Activated CD8-positive, alpha-beta T cell treated with anti-CD3 and anti-CD28 coated beads for 36 hours (primary cell): ENCODE measurements at places on chromosomes 11 and 22. TPM values are rescaled to one million over a fixed set of nuclear protein-coding genes. Genes with fewer than 3 reads are reported as not detected.

DNA sequence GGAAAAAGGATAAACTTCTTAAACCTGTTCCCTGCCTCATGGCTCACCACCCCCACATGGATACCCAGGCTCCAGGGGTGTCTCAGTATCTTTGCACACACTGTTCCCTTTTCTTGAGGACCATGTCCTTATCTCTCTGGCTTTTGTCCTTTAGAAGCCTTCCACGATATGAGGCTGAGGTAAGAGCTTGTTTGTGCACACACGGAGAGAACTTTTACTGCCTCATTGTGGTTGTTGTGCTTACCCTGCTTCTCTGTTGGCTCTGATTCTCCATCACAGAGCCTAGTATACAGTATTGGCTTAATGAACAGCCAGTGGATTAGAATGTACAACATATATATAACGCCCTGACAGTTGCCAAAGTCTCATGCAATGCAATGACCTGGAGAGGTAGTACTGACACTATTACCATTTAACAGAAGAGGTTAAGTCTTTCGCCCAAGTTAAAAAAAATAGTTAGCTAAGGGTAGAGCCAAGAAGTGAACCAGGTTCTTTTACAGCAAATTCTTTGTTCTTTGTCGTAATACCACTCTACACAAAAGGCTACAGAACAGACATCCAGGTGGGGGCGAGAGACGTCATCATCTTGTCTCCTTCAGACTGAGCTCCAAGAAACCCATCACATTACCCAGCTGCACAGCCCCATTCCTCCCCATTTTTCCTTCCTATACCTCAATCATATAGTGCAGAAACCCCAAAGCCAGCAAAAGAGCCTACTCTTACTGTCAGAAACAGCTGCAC, 117.3 kb downstream of the PLEKHA7 start:
- no peak for DNase-seq

GRCh38 chr11:64888729-64889511, 10.5 kb upstream of the EHD1 start:
- no peak for DNase-seq

GRCh38 chr11:36098853-36099375, 155.1 kb downstream of the LDLRAD3 start:
- no peak for DNase-seq

DNA sequence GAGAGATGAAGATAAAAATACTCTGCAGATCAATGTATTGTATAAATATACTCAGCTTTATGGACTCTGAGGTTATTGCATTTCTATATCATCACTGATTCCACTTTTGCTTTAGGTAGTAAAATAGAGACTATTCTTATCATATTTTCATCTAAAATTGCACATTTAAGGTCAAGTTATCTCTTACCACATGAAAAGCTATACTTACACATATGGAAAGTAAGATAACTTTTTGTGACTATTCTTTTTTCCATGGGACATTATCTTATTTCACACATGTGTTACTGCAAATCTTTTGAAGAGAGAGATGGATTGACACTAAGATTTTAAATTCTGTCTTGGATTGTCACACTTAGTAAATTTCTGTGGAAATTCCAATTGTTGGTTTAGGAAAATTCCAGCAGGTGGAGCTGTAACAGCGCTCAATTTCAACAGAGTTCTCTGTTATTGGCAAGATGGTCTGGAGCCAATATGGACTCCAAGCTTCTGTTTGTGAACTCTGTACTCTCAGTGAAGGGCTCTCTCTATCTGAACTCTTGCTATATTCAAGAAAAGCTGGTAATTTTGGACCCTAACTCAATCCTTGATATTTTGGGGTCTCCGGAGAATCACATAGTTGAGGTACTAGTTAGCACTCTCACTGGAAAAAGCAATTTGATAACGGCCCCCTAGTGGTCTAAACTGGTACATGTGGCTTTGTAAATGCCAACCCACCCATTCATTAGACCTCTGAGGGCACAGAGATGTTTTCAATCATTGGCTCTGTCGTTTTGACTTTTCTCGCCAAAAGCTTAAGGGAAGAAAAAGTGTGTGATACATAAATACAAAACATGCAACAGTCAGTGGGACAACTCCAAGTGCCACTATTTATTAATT, 429.7 kb downstream of the ETS1 start:
- peak; percentile 79 for DNase-seq

GRCh38 chr22:37887584-37888378, 18.3 kb upstream of the MICALL1 start:
- no peak for DNase-seq

- peak; percentile 47 for DNase-seq
Measured at GRCh38 chr22:20258584-20259326, 9.4 kb downstream of the RTN4R start.

PAX6 gene
- not detected for total RNA-seq
